ENCODE measurements at places on chromosomes 5 and 9. TPM values are rescaled to one million over a fixed set of nuclear protein-coding genes. Genes with fewer than 3 reads are reported as not detected.
A peak's percentile ranks its signal among the peaks of the same experiment; 100 is the strongest.

DNA sequence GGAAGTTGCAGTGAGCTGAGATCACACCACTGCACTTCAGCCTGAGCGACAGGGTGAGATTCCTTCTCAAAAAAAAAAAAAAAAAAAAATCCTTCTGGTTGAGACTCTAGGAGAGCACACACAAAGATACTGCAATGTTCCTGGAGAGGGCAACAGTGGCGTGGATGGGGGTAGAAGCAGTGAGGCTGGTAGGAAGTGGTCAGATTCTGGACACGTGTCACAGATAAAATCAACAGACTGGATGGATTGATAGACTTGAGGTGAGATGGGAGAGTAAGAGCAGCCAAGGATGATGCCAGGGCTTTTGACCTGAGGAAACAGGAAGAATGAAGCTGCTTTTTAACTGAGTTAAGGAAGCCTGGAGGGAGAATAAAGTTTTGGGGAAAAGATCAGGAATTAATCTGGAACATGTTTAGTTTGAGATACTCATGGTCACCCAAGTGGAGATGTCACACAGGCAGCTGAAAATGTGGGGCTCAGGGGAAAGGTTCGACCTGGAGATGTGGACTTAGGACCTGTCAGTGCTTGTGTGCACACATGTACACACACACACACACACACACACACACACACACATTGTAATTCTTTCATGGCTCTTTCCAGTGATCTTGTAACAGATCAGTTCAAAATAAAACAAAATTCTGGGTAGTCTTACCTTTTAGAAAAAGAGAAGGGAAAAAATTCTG is 88.1 kb downstream of the FANCC start:
- DNase-seq: no peak

Gene NR5A1
- polyA plus RNA-seq: not detected

Gene PCDHB7
- 2.4 TPM for polyA plus RNA-seq

DNA sequence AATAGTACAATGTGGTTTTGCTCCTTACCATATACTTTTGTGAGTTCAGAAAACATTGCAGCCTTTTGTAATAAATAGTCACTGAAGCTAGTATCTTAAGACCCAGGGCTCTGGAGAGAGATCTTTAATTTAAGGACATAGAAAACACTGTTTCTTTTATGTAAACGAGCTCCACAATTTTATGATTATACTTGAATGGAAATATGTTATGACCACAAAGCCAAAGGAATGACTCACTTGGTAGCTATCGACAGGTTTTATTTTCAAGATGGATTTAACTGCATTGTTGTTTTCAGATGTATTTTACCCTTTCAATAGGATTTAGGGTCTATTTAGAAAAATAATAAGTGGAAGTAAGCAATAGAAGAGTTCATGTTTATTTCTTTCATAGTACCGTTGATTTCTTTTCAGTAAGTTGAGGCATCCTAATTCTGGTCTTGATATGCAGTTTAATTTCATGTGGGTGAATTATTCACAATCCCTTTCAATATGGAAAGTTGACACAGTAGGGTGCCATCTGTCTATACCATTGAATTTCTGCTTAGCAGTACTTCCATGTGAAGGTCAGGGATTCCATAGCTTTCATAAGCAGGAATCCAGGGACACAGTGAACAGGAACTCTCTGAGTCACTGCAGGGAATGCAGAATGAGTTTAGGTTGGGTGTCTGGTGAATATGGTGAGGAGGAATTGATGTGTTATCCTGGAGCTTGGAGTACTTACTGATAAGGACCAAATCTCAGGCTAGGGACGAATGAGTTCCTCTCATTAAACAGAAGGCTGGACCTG is 157.6 kb downstream of the CD180 start:
- no peak for DNase-seq

Gene SLC4A9
- polyA plus RNA-seq: not detected

DNA sequence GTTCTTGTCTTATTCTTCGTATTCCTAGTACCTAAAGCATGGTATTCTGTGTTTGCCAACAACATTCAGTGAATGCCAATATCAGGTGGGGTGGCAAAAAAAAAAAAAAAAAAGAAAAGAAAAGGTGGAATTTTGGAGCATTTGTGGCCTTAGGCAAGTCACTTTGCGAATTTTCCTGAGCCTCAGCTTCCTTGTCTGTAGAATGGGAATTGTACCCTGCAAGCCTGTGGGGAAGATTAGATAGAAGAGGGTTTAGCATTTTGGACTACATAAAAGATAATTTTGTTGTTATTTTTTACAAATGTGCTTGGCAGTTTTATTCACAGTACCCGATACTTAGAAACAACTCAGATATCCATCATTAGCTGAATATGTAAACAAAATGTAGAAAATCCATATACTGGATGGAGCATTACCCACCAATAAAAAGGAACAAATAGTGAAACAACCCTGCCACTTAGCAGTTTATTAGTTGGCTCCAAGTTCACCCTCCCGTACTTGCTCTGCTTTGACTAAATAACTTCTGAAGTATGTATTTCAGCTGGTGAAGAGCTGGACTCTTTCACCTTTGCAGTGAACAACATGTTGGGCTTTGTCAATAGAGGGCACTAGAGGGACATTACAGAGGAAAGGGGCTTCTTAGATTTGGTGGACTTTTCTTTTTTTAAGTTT is 13.6 kb downstream of the UBE2D2 start:
- DNase-seq: no peak

- no peak for DNase-seq
Observed at GRCh38 chr5:135445306-135445985, 1.7 kb downstream of the DCANP1 start.

GRCh38 chr9:34046784-34047379 is 1.8 kb downstream of the UBAP2 start:
- no peak for DNase-seq

- peak; percentile 34 for DNase-seq
Observed at GRCh38 chr9:93682155-93682968, 106.0 kb downstream of the PHF2 start.

GRCh38 chr9:34328500-34328986 is 525 bp downstream of the KIF24 start:
- no peak for DNase-seq

DNA sequence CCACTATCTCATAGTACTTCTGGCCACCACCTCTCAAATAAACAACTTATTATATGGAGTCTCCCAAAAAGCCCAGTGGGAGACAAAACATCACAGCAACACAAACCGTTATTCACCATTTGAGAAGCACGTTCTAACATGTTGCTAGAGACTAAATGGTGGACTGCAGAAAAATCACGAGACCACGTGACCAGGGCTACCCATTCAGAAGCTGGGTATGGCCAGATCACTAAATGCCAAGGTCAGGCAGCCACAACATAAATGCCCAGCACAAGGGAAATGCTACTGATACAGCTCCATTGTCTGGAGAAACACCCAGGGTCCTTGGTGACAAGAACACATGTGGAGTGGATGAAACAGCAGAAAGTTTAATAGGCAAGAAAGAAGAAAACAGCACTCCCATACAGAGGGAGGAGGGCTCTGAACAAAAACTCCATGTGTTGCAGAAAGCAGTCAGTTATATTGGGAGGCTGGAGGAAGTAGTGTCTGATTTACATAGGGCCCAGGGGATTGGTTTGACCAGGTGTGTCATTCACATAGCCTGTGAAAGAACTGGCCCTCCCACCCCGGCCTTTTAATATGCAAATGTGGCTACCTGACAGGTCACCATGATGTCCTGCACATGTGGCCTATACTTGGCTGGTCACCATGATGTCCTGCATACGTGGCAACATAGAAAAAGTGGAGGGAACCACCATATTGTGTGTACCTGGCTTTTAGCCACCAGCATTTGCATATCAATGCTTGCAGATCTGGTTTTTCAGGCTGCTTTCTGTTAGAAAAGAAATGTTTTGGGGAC is 97.2 kb downstream of the TRIM36 start:
- DNase-seq: no peak

GRCh38 chr9:37908698-37909186 is 4.8 kb upstream of the SLC25A51 start:
- no peak for DNase-seq

- DNase-seq: no peak
Observed at GRCh38 chr9:87950296-87950695, 24.0 kb downstream of the CDK20 start.

Gene GRXCR2
- not detected for polyA plus RNA-seq

GRCh38 chr5:16564248-16564867 is 52.4 kb downstream of the RETREG1 start:
- DNase-seq: no peak

GRCh38 chr5:60583616-60584015 is 116.3 kb downstream of the DEPDC1B start:
- DNase-seq: no peak

Gene ADRB2
- 0.92 TPM for polyA plus RNA-seq

- no peak for DNase-seq
Observed at GRCh38 chr5:31983851-31984250, 190.3 kb downstream of the GOLPH3 start.

Gene LMBRD2
- 13.5 TPM for polyA plus RNA-seq
